ENCODE measurements at places on chromosomes 3 and 15.

DNA sequence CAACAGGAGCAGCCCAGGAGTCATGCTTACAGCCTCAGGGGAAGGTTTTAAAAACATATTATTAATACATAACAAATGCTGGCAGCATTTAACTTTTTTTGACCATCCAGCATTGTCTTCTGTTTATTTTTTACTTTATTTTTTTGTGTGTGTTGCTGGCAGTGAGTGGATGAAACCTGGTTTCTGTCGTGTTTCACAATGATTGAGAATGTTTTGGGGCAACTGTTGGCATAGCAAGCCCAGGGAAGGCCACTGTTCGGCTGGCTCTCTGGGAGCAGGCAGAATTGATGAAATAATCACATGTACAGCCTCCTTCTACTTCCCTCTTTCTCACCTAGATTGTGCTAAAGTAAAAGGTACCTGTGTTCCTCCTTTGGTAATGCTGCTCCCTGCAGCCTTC is 190.2 kb downstream of the NR1D2 start:
- DNase-seq, result no peak

DNA sequence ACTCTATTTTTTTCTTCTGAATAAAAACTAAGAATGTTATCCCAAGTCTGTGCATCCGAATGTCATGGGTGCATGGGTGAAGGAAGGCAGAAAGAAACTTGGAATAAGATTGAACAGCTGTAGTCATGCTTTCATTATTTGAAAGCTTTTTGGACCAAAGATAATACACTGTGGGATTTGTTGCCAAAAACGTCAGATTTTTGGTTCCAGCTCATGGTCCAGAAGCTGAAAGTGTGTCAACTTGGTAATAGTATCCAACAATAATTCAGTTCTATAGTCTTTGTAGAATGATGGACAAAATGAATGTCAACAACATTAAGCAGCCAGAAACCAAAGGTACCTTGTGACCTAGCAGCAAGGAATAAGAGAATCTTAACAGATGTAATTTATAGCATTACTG is 327.9 kb upstream of the ADAMTS9 start:
- no peak for DNase-seq

DNA sequence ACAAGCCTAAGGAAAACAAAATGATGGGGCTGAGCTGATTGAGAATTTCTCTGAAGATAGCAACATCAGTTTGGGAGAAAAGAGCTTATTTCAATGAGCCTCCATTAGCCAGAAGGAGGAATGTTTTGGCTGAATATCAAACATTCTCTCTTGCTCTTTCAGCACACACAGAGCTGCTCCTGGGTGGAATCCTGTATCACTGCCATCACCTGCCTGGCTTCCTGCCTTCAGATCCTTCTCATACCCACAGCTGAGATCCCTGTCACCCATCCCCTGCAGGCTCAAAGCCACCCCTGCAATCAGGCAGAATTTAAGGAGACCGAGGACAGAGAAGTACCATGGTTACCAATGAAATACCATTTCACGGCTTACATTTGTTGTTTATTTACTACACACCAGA is 27.2 kb upstream of the SYN2 start:
- DNase-seq, result no peak

DNA sequence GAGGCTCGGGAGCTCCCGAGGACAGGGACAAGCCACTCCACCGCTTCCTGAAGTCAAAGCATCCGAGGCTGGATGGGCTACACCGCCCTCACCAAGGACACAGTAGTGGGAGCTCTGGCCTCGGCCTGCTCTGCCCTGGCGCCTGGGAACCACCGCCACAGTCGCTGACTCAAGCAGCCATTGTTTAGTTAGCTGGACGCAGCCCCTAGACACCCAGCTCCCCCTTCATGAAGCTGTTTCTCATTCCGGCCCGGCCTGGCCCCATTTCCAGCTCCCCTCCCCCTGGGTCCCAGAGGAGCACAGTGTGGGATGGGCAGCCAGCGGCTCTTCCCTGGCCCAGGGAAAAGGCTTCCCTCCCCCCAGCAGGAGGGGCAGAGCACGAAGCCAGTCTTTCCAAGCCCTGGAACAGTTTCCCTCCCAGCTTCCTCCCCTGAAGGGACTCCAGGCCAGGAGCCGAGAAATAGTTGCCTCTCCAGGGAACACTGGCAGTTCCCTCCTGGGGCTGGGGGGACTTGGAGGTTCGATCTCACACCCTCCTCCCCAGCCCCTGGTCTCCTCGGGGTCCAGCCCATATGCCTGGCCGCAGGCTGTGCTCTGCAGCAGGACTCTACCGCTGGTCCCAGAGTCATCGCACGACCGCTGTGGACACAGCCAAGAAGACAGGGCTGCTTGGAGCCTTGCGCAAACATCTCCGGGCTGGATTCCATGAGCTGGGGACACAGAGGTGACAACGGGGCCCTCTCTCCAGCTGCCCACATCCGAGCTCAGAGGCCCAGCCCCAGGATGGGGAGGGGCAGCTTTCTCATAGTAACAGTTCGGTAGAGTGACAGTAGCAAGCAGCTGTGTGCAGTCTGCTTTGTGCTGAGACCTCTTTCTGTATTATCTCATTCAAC is 10.0 kb downstream of the PLXND1 start:
- DNase-seq, result no peak

- no peak for DNase-seq
Measured at GRCh38 chr3:129597087-129597999, 9.1 kb downstream of the PLXND1 start.

DNA sequence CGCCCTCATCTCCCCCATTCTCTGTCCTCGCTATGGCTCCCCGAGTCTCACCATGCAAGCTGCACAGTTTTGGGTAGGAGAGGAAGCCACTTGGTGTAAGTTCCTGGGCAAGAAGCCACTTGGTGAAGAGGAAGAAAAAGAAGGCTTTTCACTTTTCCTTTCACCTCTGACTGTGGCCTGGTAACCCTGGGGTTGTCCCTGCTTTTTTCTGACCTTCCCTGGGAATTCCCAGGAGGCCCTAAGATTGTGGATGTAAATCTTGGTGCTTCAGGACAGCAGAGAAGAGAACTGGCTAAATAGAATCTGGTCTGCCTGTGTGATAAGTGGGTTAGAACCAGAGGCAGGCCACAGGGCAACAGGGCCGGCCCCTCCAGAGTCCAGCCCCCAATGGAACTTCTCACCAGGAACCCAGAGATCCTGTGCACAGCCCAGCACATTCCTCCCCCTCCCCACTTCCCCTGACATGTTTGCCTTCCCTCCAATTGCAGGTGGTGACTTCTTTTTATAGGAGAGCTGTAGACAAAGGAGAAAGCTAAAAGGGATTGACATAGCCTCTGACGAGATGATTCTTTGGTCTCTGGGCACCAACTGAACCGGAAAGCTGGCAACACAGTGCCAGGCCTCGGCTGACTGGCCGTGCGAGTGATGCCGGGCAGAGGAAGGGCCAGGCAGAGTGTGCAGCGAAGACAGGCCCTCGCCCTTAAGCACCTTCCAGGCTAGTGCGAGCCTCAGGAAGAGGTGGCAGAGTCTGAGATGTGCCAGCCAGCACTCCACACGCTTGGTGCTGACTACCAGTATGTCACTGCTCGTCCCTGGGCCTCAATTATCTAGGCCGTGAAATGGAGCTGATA is 19.4 kb upstream of the SKOR1 start:
- no peak for DNase-seq

GRCh38 chr15:45678459-45679178 is 43.8 kb downstream of the SQOR start:
- no peak for DNase-seq

DNA sequence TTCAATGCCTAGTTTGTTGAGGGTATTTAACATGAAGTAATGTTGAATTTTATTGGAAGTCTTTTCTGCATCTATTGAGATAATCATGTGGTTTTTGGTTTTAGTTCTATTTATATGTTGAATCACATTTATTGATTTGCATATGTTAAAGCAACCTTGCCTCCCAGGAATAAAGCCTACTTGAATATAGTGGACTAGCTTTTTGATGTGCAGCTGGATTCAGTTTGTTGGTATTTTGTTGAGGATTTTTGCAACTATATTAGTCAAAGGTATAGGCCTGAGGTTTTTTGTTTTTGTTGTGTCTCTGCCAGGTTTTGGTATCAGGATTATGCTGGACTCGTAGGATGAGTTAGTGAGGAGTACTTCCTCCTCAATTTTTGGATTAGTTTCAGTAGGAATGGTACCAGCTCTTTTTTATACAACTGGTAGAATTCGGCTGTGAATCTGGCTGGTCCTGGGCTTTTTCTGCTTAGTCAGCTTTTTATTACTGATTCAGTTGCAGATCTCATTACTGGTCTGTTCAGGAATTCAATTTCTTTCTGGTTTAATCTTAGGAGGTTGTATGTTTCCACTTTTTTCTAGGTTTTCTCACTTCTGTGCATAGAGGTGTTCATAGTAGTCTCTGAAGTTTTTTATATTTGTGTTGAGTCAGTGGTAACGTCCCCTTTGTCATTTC is 209.8 kb upstream of the RBMS3 start:
- DNase-seq, result no peak

GRCh38 chr3:128338536-128339330 is 128.0 kb downstream of the DNAJB8 start:
- no peak for DNase-seq

- no peak for DNase-seq
Measured at GRCh38 chr3:31959251-31959650, 21.8 kb downstream of the OSBPL10 start.

- DNase-seq, result no peak
Measured at GRCh38 chr3:48196611-48197010, 8.4 kb upstream of the CDC25A start.

DNA sequence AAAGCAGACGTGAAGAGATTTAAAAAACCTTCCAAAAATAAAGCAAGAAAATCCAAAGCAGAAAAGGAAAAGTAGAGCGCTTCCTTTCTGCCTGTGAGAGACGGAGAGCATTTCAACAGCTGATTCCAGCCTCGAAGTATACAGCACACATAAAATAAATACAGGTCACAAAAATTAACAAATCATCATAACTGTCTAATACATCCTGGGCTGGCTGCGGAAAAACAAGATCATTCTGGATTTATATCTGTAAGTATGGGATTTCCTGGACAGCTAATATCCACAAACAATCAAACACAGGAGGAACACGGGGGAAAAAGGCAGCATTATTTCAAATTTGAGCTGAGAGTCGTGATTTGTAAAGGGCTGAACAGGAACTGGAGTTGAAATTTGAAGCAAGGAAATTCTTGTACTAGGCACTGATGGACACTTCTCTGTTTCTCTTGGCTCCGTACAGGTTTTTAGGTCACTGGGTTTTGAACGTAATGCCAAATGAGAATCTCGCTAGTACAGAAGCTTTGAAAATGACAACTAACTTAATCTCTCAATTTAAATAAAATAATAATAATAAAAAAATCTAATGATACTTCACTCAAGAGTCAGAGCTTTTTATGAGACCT is 577.7 kb downstream of the FOXP1 start:
- no peak for DNase-seq

GRCh38 chr15:98177966-98178592 is 217.6 kb downstream of the ARRDC4 start:
- DNase-seq, result no peak

- DNase-seq, result no peak
Measured at GRCh38 chr3:168470380-168470779, 374.7 kb upstream of the GOLIM4 start.

GRCh38 chr15:42679285-42680141 is 57.4 kb downstream of the CDAN1 start:
- no peak for DNase-seq

DNA sequence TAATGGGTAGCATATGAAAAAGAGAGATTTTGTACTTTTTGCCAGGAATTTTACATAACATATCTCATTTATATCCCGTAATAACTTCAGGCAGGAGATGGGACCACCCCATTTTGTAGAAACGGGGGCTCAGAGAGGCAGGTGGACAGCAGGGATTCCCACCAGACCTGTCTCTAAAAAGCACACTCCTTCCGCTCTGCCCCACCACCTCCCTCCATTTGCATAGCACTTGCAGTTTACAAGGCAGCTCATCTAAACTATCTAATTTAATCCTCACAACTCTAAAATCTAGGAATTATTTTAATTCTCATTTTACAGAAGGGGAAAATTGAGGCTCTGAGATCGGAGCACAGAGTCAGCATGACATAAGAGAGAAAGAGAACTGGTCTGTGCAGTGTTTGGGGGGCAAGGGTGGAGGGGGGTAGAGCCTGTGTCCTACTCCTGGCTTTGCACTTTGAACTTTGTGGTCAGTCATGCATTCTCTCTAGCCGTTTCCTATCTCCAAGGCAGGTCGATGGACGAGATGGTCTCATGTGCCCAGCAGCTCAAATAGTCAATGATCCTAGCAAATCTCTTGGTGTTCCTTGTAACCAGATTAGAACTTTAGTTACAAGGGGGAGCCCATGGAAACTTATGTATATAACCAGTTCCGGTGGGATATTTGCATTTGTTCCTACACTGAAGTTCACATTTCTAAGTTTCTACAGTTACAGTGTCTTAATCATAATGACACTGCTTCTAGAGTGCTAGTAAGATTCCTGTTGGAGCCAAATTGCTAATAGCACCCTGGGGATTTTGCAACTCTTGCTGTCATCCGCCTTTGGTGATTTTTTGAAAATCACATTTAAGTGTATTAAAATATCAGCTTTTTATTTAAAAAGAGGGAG is 18.6 kb downstream of the CRYGS start:
- no peak for DNase-seq

DNA sequence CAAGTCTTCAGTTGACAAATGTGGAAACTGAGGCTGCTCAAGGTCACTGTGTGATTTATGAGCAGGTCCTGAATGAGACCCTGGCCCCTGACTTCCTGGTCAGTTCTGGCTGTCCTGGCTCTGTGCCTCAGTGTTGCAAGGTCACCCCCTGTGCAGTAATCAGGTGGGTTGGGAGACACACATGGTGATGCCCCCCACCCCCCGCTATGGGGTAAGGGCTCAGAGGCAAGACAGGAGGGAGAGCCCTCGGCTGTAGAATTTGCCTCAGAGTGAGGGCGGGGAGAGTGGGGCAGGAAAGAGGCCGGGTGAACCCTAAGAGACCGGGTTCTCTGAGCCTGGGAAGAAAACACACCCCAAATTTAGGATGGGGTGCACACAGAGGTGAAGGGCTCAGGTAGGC is 98.5 kb downstream of the MEGF11 start:
- DNase-seq, result no peak

DNA sequence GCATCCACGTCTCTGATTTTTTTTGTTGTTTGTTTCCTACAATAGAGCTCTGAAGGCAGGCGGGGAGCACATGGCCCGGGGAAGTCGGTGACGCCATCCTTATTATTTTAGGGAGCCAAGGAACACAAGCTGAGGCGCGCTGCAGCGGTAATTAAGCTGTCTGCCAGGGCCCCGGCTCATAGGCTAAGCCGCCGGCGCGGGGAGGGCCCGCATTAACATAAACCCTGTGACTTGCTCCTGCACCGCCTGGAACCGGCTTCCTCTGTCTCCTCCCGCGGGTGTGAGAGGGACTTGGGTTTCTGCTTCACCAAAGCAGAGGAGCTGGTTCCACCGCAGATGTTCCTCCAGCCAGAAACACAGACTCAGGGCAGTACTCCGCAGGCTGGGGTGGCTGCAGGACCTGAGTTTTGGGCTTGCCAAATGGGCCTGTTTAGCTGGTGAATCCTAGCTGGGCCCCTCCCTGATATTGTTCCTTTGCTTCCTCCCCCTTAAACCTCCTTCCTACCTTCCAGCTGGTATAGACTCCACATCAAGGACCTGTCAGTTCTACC is 25.3 kb downstream of the ANP32A start:
- peak; percentile 35 for DNase-seq
